ENCODE measurements at places on chromosomes 5 and 9. TPM values are rescaled to one million over a fixed set of nuclear protein-coding genes. Genes with fewer than 3 reads are reported as not detected.

ZNF883 gene
- 3.6 TPM for total RNA-seq

GRCh38 chr5:81893961-81894360, 77.9 kb upstream of the ATG10 start:
- no peak overlapping the region for H3K27ac ChIP-seq
- H3K4me3 ChIP-seq: no peak overlapping the region
- no peaks in the 10 kb centered on the region for H3K36me3 ChIP-seq

DNA sequence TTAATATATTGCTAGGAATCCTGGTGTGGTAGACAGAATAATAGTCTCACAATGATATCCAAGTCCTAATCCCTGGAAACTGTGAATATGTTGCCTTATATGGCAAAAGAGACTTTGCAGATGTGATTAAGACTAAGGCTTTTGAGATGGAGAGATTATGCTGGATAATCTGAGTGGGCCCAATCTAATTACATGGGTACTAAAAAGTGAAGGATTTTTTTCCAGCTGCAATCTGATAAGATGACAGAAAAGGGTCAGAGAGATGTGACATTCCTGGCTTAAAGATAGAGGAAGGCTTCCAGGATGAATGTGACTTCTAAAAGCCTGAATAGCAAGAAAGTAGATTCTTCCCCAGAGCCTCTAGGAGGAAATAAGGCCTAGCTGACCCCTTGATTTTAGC, 80.7 kb upstream of the MPDZ start:
- no peaks in the 10 kb centered on the region for H3K4me1 ChIP-seq
- H3K36me3 ChIP-seq: no peaks in the 10 kb centered on the region
- no peak overlapping the region for H3K4me3 ChIP-seq

GRCh38 chr9:122387536-122387935, 16.7 kb downstream of the PTGS1 start:
- no peak overlapping the region for H3K4me3 ChIP-seq
- DNase-seq: no peak
- no peaks in the 10 kb centered on the region for H3K4me1 ChIP-seq
- no peak overlapping the region for H3K27ac ChIP-seq
- no peaks in the 10 kb centered on the region for H3K27me3 ChIP-seq

DNA sequence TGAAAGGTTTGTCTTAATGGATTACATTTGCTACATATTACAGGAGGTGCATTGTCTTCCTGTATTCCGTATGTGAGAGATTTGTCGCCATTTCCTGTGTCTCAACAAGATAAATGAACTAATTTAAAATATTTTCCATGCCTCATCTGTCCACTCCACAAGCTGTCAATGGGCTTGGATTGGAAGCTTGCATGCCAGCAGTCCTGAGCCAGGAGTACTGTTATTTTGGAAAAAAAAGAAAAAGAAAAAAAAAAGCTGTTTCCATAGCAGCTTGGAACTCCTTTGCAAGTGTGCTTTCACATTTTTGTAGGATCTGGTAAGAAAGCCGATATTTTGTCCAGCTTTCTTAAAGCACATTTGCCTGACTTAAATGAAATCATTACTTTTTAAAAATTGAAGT, 330.8 kb downstream of the KDM4C start:
- no peak overlapping the region for H3K4me3 ChIP-seq
- no peaks in the 10 kb centered on the region for H3K27me3 ChIP-seq
- no peak for DNase-seq

DNA sequence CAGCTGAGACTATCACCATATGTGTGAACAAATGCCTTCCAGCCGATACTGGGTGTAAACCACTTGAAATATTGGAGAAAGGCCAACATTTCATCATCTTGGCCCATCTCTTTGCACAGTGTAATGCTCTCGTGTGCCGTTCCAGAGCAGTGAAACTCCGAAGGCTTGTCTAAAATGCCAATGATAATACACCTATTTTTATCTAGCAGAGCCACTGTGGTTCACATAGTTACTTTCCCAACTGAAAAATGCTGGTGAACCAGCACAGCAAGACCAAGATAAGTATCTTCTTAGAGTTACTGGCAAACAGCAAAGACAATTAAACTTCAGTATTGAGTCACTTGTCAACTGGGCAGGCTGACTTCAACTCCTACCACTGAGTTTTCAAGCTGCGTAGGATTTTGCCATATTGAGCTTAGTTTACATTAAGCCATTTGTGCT, 379.9 kb upstream of the ACTBL2 start:
- H3K4me1 ChIP-seq: peaks cover 26% of the 10 kb centered on the region
- no peaks in the 10 kb centered on the region for H3K27me3 ChIP-seq
- DNase-seq: no peak
- no peaks in the 10 kb centered on the region for H3K36me3 ChIP-seq
- H3K27ac ChIP-seq: peak overlapping the region; percentile 63

DNA sequence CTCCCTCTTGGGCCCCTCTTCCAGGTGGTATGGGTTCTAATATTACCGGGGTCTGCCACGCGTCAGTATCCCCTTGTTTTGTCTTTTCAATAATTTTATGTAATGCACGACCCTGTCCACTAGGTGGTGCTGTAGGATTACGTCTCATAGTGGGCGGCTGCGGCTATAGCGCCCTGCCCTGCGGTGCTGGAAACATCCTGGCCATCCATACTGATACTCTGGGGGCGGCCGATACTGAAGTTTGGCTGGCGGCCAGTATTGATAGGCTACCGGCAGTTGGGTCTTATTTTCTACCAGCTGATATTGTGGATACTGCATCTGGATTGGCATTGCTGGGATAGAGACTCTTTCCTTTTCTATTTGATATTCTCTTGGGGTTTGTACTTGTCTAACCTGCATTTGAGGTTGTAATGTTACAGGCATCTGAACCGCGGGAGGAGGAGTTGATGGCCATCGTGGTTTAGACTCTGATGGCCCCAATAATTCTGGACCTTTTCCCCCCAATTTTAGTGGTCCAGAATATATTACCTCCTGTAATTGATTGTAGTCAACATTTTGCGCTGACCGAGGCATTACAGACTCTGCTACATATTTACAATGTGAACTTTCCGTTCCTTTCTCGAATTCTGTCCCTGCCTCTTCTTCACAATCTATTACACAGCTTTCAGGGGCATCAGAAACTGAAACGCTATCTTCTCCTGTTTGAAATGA, 3.3 kb upstream of the TMEM141 start:
- H3K27ac ChIP-seq: no peak overlapping the region
- H3K4me3 ChIP-seq: peak overlapping the region; percentile 1
- DNase-seq: no peak
- H3K4me1 ChIP-seq: peaks cover 26% of the 10 kb centered on the region
- H3K36me3 ChIP-seq: no peaks in the 10 kb centered on the region

DNA sequence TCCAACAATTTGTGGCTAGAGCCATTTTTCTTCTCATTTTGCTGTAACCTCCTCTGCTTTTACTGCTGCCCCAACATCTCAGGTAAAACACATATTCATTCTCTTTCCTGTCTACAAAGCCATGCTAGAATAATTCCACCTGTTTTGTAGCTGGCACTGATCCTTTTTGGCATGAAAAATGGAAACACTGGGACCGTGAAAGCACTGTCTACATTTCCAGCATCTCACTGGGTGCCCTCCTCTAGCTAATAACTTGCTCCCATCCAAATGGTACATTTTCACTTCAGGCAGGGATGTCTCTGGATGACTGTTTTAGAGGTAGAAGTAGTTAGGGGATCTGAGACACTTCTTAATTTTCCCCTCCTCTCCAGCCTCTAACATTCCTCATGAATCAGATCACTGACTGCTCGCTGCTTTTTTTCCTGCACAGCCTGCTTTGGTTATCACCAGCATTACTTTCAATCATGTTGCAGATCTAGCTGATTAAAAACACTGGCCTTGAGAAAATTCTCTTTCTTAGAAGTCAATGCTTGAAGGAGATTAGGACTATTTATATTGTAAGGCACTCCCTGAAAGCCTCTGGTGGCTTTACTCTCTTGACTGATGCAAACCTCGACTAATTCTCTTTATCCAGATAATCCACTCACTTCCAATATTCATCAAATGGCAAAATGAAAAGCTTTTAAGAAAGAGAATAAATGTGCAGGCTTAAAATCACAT, 1312.6 kb upstream of the DMAC1 start:
- H3K4me1 ChIP-seq: no peaks in the 10 kb centered on the region
- no peak for DNase-seq
- no peaks in the 10 kb centered on the region for H3K36me3 ChIP-seq
- no peaks in the 10 kb centered on the region for H3K27me3 ChIP-seq
- H3K27ac ChIP-seq: no peak overlapping the region

LCN12 gene
- total RNA-seq: 5.2 TPM

OR2S2 gene
- total RNA-seq: not detected

- H3K36me3 ChIP-seq: no peaks in the 10 kb centered on the region
- no peak overlapping the region for H3K27ac ChIP-seq
- no peaks in the 10 kb centered on the region for H3K27me3 ChIP-seq
- DNase-seq: no peak
Measured at GRCh38 chr5:93673316-93673954, 68.0 kb downstream of the POU5F2 start.

CNTFR gene
- 1.1 TPM for total RNA-seq

- no peak for DNase-seq
- no peaks in the 10 kb centered on the region for H3K36me3 ChIP-seq
- H3K27me3 ChIP-seq: no peaks in the 10 kb centered on the region
- no peaks in the 10 kb centered on the region for H3K4me1 ChIP-seq
- no peak overlapping the region for H3K4me3 ChIP-seq
- H3K27ac ChIP-seq: no peak overlapping the region
Measured at GRCh38 chr5:153598099-153598498, 107.6 kb downstream of the GRIA1 start.

- H3K4me1 ChIP-seq: peaks cover 9% of the 10 kb centered on the region
- no peaks in the 10 kb centered on the region for H3K36me3 ChIP-seq
- peak; percentile 47 for DNase-seq
- no peak overlapping the region for H3K27ac ChIP-seq
- H3K4me3 ChIP-seq: peak overlapping the region; percentile 42
Measured at GRCh38 chr5:77645158-77645994, 6.9 kb upstream of the OTP start.

- no peak overlapping the region for H3K27ac ChIP-seq
- H3K4me1 ChIP-seq: no peaks in the 10 kb centered on the region
- H3K4me3 ChIP-seq: no peak overlapping the region
- DNase-seq: no peak
- no peaks in the 10 kb centered on the region for H3K27me3 ChIP-seq
- no peaks in the 10 kb centered on the region for H3K36me3 ChIP-seq
Measured at GRCh38 chr9:2290382-2290781, 275.2 kb downstream of the SMARCA2 start.

GRCh38 chr9:124803911-124804310, 27.0 kb downstream of the OLFML2A start:
- no peaks in the 10 kb centered on the region for H3K36me3 ChIP-seq
- H3K4me3 ChIP-seq: no peak overlapping the region
- no peak overlapping the region for H3K27ac ChIP-seq
- peaks cover 16% of the 10 kb centered on the region for H3K4me1 ChIP-seq
- no peak for DNase-seq

GRCh38 chr9:6014670-6015270, 654 bp downstream of the RANBP6 start:
- peaks cover 44% of the 10 kb centered on the region for H3K4me1 ChIP-seq
- no peaks in the 10 kb centered on the region for H3K27me3 ChIP-seq
- peak overlapping the region; percentile 67 for H3K4me3 ChIP-seq
- no peaks in the 10 kb centered on the region for H3K36me3 ChIP-seq
- H3K27ac ChIP-seq: peak overlapping the region; percentile 84
- no peak for DNase-seq

TAS2R1 gene
- not detected for total RNA-seq

LECT2 gene
- not detected for total RNA-seq

GRCh38 chr9:98339987-98340800, 84.7 kb upstream of the TBC1D2 start:
- H3K27ac ChIP-seq: no peak overlapping the region
- no peak for DNase-seq
- H3K27me3 ChIP-seq: no peaks in the 10 kb centered on the region
- no peaks in the 10 kb centered on the region for H3K36me3 ChIP-seq

PRRX2 gene
- 0.41 TPM for total RNA-seq

KLF4 gene
- 42.6 TPM for total RNA-seq

DMAC1 gene
- total RNA-seq: 139 TPM

DNA sequence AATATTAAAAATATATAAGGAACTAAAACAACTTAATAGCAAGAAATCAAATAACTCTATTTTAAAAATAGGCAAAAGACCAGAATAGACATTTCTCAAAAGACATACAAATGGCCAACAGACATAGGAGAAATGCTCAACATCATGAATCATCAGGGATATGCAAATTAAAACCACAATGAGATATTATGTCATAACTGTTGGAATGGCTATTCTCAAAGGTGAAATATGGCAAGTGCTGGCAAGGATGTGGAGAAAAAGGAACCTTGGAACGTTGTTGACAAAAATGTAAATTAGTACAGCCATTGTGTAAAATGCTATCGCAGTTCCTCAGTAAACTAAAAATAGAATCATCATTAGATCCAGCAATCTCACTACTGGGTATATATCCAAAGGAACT, 468.5 kb downstream of the NFIB start:
- no peak overlapping the region for H3K27ac ChIP-seq
- H3K36me3 ChIP-seq: no peaks in the 10 kb centered on the region
- H3K27me3 ChIP-seq: no peaks in the 10 kb centered on the region
- no peak overlapping the region for H3K4me3 ChIP-seq
- DNase-seq: no peak

DNA sequence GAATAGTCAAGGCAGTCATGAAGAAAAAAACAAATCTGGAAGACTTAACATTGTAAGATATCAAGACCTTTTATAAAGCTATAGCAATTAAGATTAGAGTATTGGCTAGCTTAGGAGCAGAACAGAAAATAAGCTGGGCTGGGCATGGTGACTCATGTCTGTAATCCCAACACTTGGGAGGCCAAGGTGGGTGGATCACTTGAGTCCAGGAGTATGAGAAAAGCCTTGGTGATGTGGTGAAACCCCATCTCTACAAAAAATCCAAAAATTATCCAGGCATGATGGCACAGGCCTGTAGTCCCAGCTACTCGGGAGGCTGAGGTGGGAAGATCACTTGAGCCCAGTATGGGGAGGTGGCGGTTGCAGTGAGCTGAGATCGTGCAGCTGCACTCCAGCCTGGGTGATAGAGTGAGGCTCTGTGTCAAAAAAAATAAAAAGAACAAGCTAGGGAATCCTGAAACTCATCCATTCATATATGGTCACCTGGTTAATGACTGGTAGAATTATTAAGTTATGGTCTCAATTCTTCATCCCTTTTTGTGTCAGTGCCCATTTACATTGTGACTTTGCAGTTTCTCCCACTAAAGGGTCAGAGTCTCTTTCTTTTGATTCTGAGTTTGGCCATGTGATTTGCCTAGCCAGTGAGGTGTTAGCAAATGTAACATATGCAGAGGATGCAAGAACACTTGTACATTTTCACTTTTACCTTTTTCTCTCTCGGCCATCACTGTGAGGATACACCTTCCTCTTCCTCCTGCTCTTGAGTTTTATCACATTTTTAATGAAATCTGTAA, 144.6 kb upstream of the SGCD start:
- H3K4me1 ChIP-seq: no peaks in the 10 kb centered on the region
- H3K36me3 ChIP-seq: no peaks in the 10 kb centered on the region
- H3K4me3 ChIP-seq: no peak overlapping the region
- H3K27ac ChIP-seq: no peak overlapping the region
- H3K27me3 ChIP-seq: no peaks in the 10 kb centered on the region

Measured in heart right ventricle (tissue), 16 donors.